ENCODE measurements at places on chromosomes 2 and 18. TPM values are rescaled to one million over a fixed set of nuclear protein-coding genes. Genes with fewer than 3 reads are reported as not detected.

GRCh38 chr2:3268705-3269029 is 109.0 kb downstream of the EIPR1 start:
- no peak for DNase-seq
- H3K27me3 ChIP-seq: no peaks in the 10 kb centered on the region
- no peak overlapping the region for H3K4me3 ChIP-seq

GRCh38 chr2:108330979-108331378 is 42.3 kb downstream of the SULT1C2 start:
- H3K4me1 ChIP-seq: no peaks in the 10 kb centered on the region
- H3K27me3 ChIP-seq: no peaks in the 10 kb centered on the region
- H3K4me3 ChIP-seq: no peak overlapping the region
- H3K27ac ChIP-seq: no peak overlapping the region
- no peak for DNase-seq
- no peaks in the 10 kb centered on the region for H3K36me3 ChIP-seq

GRCh38 chr18:56100090-56100722 is 512.2 kb upstream of the TCF4 start:
- H3K36me3 ChIP-seq: no peaks in the 10 kb centered on the region
- no peaks in the 10 kb centered on the region for H3K27me3 ChIP-seq
- H3K4me3 ChIP-seq: no peak overlapping the region
- no peaks in the 10 kb centered on the region for H3K4me1 ChIP-seq
- no peak overlapping the region for H3K27ac ChIP-seq
- DNase-seq: no peak

- H3K36me3 ChIP-seq: no peaks in the 10 kb centered on the region
- H3K4me3 ChIP-seq: no peak overlapping the region
- H3K4me1 ChIP-seq: no peaks in the 10 kb centered on the region
- no peaks in the 10 kb centered on the region for H3K27me3 ChIP-seq
- DNase-seq: no peak
Observed at GRCh38 chr2:119616421-119616820, 62.6 kb upstream of the TMEM177 start.

DNA sequence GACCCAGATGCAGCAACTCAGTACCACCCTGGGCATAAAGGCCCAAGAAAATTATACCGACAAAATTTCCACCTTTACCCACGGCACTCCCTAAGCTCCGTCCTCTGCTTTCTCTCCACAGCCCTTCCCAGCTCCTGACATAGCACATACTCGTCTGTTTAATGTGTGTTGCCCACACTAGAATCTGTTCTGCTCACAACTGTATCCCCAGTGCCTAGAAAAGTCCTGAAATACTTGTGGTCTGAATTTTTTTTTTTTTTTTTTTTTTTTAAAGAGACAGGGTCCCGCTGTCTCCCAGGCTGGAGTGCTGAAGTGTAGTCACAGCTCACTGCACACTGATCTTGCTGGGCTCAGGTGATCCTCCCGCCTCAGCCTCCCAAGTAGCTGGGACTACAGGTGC is 62.3 kb downstream of the ADCY3 start:
- no peak for DNase-seq
- no peak overlapping the region for H3K27ac ChIP-seq

- no peak overlapping the region for H3K27ac ChIP-seq
- H3K36me3 ChIP-seq: peaks cover 5% of the 10 kb centered on the region
- no peak for DNase-seq
- H3K4me3 ChIP-seq: no peak overlapping the region
- H3K4me1 ChIP-seq: no peaks in the 10 kb centered on the region
Observed at GRCh38 chr2:134379293-134379692, 125.4 kb downstream of the MGAT5 start.

CBLN2 gene
- not detected for total RNA-seq

- H3K36me3 ChIP-seq: peaks cover 4% of the 10 kb centered on the region
- no peaks in the 10 kb centered on the region for H3K27me3 ChIP-seq
- no peak overlapping the region for H3K27ac ChIP-seq
- no peak for DNase-seq
Observed at GRCh38 chr2:61295981-61296380, 134.0 kb downstream of the C2orf74 start.

MATN3 gene
- not detected for total RNA-seq

GRCh38 chr2:218235017-218235416 is 18.0 kb downstream of the ARPC2 start:
- H3K4me3 ChIP-seq: no peak overlapping the region
- no peak overlapping the region for H3K27ac ChIP-seq
- H3K36me3 ChIP-seq: peaks cover 96% of the 10 kb centered on the region
- H3K4me1 ChIP-seq: peaks cover 15% of the 10 kb centered on the region

ZNF519 gene
- total RNA-seq: 15.0 TPM

EVA1A gene
- 0.62 TPM for total RNA-seq

FAM237A gene
- total RNA-seq: not detected

PCGF1 gene
- total RNA-seq: 37.0 TPM

TMEM150A gene
- 17.8 TPM for total RNA-seq

DNA sequence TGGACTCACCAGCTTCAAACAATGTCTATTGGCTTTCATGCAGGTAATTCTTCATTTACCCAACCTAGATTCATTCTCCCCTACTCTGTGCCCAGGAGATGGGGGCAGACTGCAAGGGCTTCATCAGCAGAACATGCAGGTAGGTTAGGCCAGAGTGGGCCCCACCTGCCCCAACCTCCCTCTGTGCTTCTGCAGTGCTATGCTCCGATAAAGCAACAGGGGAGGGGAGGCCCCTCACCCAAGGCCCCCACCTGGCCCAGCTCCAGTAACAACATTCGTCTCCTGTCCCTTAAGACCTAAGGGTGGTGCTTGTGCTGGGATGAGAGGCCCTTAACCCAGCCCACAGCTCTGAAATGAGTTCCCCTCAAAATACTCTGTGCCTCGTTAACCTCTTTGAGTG is 16.7 kb upstream of the GYPC start:
- no peaks in the 10 kb centered on the region for H3K27me3 ChIP-seq
- H3K36me3 ChIP-seq: no peaks in the 10 kb centered on the region
- no peak overlapping the region for H3K4me3 ChIP-seq
- H3K27ac ChIP-seq: no peak overlapping the region
- no peak for DNase-seq

NT5C1B gene
- not detected for total RNA-seq

- H3K27ac ChIP-seq: no peak overlapping the region
- no peak overlapping the region for H3K4me3 ChIP-seq
Observed at GRCh38 chr18:13491138-13491537, 235.2 kb downstream of the FAM210A start.

ANKMY1 gene
- total RNA-seq: 81.7 TPM

DNA sequence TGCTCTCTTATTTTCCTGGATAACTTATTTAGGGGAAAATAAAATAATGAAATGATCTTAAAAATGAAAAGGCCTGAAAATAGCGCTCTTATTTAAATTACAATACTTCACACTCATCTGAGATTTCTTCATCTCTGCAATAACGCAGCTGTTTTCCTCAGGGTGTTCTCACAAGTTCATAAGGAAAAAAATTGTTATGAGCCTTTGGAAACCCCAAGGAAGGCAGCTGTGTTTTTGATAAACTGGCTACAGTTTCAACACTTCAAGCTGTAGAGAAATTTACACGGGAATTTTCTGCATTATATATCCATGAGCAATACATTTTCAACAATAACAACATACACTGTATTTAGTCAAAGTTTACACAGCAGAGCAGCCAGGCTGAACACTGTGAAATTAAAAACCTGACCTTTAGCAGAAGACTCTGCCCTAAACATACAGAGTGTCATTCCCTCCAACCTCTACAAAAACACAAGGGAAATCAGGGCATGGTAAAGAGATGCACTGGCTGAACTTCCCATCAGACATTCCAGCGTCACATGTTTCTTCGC is 959.6 kb downstream of the SLC4A3 start:
- no peaks in the 10 kb centered on the region for H3K36me3 ChIP-seq
- no peak overlapping the region for H3K4me3 ChIP-seq
- no peaks in the 10 kb centered on the region for H3K27me3 ChIP-seq
- H3K4me1 ChIP-seq: no peaks in the 10 kb centered on the region

GRCh38 chr2:203683932-203684556 is 22.4 kb upstream of the CD28 start:
- DNase-seq: no peak

NEUROD1 gene
- total RNA-seq: not detected

DNA sequence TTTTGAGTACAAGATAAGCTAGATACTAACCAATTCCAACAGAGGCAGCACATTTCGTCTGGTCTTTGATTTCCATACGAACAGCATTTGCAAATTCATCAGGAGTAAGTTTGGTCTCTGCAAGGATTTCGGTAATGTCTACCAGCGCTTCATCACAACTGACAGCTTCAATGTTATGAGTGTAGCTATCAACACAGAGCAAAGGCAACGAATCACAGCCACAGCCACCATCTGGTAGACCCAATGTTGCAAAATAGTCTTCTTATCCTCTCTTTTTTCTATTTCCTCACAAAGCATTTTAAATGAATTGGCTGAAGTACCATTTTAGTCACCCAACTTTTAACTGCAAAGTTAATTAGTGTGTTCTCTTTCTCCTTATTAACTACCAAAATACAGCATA is 68.3 kb downstream of the REV1 start:
- no peak for DNase-seq
- H3K36me3 ChIP-seq: peaks cover 6% of the 10 kb centered on the region
- H3K4me3 ChIP-seq: no peak overlapping the region
- H3K4me1 ChIP-seq: no peaks in the 10 kb centered on the region

DNA sequence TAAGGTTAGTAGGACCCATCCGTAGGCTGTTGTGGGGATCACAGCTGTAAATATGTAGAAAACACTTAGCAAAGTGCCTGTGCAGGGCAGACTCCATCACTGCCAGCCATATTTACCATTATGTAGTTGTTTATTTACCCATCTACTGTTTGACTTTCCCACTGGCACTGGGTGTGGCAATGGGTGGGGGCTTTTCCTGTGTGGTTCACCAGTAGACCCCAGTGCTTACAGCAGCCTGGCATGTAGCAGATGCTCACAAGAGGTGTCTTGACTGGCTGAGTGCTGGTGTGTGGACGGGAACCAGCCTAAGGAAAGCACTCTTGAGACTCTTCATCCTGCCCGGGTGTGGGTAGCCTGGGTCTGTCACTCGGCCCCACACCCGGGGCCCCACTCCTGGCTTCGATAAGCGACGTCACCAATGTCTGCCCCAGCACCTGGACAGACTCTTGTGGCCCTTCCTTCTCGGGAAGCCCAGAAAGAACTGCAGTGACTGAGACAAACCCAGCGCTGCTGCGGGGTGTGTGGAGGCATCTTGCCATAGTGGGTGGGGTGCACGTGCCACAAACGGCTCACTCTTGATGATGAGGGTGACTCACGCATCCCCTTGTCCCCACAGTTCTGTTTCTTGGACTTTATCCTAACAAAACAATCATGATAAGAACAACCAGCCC is 78.3 kb downstream of the HDAC4 start:
- peak overlapping the region; percentile 66 for H3K27ac ChIP-seq
- H3K27me3 ChIP-seq: no peaks in the 10 kb centered on the region
- H3K36me3 ChIP-seq: no peaks in the 10 kb centered on the region
- H3K4me3 ChIP-seq: peak overlapping the region; percentile 19
- no peak for DNase-seq

COPS9 gene
- total RNA-seq: 65.1 TPM

SERPINB13 gene
- not detected for total RNA-seq

GRCh38 chr2:158217593-158217992 is 115.9 kb downstream of the UPP2 start:
- no peaks in the 10 kb centered on the region for H3K27me3 ChIP-seq
- H3K36me3 ChIP-seq: no peaks in the 10 kb centered on the region
- H3K27ac ChIP-seq: no peak overlapping the region
- H3K4me1 ChIP-seq: no peaks in the 10 kb centered on the region
- DNase-seq: no peak
